ENCODE measurements at places on chromosomes 16 and 17.

DNA sequence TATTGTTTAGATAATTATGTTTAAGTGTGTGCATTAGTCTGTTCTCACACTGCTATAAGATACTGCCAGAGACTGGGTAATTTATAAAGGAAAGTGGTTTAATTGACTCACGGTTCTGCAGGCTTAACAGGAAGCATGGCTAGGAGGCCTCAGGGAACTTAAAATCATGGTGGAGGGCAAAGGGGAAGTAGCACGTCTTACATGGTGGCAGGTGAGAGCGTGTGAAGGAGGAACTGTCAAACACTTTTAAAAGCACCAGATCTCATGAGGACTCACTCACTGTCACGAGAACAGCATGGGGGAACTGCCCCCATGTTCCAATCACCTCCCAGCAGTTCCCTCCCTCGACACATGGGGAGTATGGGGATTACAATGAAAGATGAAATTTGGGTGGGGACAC is 203.5 kb upstream of the GOT2 start:
- no peak for DNase-seq

DNA sequence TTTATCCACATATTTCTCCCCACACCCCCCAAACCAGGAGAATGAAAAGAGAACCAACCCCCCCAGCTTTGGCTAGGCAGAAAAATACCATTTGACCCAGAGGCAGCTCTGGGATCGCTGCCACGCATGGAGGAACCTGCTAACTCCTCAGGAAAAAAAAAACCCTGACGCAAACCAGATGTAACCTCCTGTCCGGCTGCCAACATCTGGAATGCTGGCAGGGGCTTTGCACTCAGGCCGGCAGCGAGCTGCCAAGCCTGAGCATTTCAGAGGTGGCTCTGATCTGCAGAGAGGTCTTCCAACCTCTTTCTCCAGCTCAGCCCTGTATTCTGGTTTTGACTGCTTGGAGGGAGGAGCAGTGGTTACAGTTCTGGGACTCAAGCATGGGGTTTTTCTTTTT is 8.2 kb downstream of the IGFBP4 start:
- DNase-seq: no peak

- DNase-seq: no peak
These were observed 26.3 kb downstream of the ARHGAP23 start for GRCh38 chr17:38454532-38454931.

- no peak for DNase-seq
These were observed 148.4 kb downstream of the TOX3 start for GRCh38 chr16:52398491-52398960.

DNA sequence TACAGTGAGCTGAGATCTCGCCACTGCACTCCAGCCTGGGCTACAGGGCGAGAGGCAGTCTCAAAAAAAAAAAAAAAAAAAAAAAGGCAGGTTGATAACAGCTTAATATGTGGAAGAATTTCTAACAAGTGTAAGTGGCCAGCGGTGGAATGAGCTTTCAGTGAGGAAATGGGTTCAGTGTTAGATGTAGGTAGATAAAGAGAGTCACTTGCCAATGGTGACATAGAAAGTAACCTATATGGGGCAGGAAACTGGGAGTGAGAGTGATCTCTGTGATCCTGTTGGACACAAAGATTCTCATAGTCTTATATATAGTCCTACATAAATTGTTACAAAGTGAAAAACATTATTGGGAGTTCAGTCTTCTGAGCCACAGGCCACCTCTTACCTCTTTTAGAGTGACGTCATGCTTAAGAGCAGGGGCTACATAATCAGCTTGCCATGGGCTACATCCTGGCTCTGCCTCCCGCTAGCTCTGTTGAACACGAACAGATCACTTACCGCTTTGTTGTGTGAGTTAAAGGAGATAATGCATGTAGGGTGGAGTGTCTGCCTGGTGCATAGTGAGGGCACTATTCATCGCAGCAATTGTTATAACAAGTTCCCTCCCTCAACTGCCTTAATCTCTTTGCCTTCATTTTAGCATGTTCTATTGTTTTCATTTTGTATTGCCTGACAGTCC is 110.2 kb upstream of the ELAC2 start:
- no peak for DNase-seq

DNA sequence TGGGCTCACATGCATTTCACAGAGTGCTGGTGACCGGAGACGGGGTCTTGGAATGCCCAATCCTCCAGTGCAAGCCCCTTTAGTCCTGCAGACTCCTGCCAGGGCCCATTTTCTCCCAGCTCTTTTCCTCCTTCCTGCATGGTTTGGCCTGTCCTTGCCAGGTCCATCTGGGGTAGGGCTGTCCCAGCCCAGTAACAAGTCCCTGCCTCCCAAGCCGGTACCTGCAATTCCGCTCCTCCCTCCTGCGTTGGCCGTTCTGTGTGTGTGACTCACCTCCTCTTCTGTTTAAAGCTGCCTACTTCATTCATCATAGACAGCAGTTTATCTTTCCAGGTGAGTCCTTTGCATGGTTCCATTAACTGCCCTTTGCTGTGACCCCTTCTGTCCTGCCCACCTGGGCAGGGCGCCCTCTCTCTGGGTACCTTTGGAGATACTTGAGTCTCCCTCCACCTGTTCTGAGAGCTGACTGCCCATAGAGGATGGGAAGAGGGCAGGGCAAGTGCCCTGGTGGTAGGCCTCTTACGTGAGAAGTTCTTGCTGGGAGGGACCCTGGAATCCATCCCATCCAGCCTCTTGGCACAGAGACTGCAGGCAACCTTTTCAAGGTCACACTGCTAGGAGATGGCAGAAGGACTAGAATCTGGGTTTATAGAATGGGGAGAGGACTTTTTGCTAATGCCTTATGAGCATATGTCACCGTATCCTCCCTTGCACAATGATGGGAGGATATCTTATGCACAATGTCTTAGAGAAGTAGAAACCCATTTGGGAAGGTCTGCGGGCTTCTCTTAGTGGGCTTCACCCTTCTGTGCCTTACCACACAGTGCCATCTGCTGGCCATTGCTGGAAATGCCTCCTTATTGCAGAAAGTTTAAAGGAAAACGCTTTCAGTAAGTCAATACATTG is 29.7 kb upstream of the LGALS9 start:
- no peak for DNase-seq

- no peak for DNase-seq
These were observed 9.2 kb downstream of the FSCN2 start for GRCh38 chr17:81537343-81537855.

GRCh38 chr16:56245197-56245596 is 53.9 kb downstream of the GNAO1 start:
- DNase-seq: no peak

DNA sequence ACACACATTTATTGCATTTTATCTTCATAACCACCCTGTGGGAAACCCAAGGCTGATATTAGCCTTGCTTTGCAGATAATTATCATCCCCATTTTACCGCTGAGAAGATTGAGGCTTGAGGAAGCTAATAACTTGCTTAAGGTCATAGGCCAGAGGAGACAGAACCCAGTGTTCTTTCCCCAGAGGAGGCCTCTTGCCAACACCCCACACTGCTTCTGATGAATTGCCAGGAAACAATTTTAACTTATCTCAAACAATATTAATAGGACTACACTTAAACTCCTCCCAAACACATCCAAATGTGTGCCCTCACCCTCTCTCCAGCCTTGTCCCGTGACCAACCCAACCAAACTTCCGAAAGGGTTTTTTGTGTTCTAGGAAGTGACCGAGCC is 2.1 kb upstream of the SPG7 start:
- DNase-seq: no peak

GRCh38 chr16:85927959-85928358 is 29.0 kb downstream of the IRF8 start:
- DNase-seq: no peak

DNA sequence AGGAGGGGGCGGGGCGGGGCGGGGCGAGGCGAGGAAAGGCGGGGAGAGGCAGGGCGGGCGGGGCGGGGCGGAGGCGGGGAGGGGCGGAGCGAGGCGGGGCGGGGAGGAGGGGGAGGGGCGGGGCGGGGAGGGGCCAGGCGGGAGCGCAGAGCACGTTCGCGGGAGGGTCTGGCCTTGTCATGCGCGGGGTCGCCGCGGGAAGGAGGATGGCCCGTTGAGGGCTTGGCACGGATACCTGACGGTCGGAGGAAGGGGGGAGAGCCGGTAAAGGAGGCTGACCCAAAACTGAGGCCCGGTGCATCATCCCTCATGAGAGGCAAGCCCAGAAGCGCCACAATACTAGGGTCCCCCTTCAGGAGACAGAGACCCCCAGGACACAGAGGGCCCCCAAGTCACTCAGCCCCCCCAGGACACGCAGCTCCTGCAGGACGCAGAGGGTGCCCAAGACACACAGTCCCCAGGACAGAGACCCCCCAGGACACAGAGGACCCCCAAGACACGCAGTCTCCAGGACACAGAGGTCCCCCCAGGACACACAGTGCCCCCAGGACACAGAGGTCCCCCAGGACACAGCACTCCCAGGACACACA is 593 bp upstream of the WDR45B start:
- DNase-seq: no peak

DNA sequence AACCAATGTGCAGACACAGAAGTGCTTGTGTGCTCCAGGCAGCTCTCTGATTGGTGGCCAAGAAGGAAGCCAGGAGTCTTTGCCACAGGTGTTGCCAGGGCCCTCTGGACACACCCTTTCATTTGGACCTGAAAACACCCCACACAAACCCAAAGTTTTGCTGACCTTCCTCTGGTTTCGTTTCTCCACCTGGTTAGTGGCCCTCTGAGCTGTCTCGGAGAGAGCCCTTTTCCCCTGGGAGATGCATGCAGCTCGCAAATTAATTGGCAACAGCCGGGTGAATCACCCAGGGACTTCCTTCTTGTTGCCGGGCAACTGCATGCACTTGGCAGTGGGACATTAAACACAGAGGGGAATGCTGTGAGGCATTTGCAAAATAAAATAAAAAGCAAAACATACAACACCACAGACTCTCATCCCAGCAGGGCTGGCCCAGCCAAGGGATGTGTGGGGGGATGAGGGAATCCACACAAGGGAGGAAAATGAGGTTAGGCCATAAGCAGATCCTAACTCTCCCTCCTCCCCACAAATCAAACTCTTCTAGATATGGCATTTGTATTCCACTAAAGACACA is 286.6 kb downstream of the SOX9 start:
- peak; percentile 86 for DNase-seq

GRCh38 chr16:69917311-69917710 is 33.8 kb upstream of the CLEC18A start:
- DNase-seq: no peak

- no peak for DNase-seq
These were observed 220.8 kb upstream of the TNRC6C start for GRCh38 chr17:77737442-77738265.

DNA sequence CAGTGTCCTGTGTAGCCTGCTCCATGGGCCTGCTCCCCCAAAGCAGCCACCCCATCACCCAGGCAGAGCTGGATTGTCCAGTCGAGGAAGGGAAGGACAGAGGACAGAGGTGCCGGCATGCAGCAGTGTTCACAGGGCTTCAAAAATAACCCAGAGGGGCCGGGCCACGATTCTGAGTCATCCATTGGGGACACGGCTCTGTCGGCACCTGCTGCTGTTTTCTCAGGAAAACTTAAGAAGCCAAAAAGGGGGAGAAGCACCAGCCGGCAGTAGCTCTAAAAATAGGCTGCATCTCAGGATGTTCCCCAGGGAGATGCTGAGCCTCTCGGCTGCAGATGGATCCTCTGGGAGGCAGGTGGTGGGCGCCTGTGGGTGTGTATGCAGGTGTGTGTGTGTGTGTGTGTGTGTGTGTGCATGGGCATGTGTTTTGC is 1.6 kb downstream of the CA7 start:
- no peak for DNase-seq

DNA sequence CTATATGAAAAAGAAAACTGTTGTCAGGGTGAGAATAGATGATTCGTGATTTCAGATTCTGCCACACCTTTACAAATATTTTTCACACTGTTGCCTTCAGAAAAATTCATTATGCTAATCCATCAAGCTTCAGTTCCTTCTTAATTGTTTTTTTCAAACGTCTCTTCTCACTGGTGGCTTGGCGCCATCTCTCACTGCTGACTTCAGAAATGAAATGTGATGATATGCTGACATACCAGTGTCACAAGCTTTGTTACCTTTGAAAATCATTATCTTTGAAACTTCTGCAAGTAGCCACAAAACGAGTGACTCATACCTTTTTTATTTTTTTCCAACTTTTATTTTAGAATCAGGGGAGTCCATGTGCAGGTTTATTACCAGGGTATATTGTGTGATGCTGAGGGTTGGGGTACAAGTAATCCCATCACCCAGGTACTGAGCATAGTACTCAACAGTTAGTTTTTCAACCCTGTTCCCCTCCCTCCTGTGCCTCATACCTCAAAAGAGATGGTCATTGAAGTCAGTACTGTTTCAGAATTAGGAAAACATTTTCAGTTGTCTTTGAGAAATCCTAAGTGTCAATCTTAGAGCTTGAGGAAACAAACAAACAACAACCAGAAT is 14.0 kb upstream of the KRT222 start:
- DNase-seq: no peak

DNA sequence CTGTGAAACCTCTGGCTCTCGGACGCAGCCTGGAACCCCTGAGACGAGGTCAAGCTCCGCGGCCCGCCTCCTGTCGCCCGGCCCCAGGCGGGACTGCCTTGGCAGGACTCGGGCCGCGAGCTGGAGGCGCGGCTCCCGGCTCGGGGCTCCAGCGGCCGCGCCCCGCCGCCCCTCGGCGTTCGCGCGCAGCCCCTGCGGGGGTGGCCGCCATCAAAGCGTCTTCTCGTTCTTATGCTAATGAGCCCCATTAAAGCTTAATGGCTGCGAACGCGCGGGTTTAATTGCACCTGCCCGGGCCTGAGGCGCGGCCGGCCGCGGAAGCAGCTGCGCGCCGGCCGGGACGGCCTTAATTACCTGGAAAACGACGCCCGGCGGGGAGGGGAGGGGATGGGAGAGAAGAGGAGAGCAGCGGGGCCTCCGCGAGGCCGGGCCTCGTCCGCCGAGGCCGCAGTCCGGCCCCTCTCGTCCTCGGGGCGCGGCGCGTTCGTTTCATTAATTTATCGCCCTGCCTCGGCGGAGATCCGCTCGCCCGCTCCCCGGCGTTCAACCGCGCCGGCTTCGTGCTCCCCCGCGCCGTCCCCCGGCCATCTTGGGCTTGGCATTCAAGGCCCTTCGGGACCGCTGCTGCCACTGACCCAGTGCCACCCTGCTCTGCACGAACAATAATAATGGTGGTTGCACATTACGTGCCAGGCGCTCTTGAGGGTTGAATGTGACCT is 19.2 kb downstream of the RAI1 start:
- no peak for DNase-seq
